ENCODE measurements at places on chromosomes 13 and 19.

DNA sequence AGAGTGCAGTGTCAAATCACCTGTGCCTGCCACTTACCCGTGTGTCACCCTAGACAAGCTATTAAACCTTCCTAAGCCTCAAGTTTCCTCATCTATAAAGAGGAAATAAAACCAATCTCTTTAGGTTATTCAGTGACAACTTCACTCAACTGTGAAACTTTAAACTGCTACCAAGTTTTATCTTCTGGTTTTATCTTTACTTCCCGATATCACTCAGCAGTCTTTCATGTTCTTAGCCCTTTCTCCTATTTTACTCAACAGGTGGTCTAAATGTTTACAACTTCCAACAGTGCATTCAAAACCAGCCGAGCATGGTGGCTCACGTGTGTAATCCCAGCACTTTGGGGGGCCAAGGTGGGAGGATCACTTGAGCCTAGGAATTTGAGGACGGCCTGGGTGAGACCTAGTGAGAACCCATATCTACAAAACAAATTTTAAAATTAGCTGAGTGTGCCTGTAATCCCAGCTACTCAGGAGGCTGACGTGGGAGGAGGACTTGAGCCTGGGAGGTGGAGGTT is 59.6 kb downstream of the GPALPP1 start:
- H3K27ac ChIP-seq: no peak overlapping the region
- no peaks in the 10 kb centered on the region for H3K36me3 ChIP-seq
- H3K4me3 ChIP-seq: no peak overlapping the region
- no peak for DNase-seq
- H3K27me3 ChIP-seq: no peaks in the 10 kb centered on the region

DNA sequence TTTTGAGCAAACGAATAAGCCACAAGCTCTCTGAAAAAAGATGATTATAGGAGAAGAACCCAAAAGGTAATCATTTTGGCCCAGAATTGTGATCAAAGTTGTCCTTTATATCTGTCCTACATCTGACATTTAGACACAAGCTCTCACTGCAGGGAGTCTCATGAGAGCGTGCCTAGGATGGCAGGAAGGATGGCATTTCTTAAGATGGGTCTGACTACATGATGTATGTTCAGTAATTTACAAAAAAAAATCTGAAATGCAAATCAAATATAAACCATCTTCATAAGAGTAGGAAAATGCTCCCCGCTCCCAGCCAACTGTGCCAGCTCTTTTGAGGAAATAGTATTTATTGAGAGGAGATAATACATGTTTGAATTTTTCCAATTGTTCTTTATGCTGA is 81.0 kb upstream of the MBNL2 start:
- H3K4me3 ChIP-seq: no peak overlapping the region
- no peaks in the 10 kb centered on the region for H3K27me3 ChIP-seq
- no peak for DNase-seq
- peaks cover 13% of the 10 kb centered on the region for H3K4me1 ChIP-seq
- H3K27ac ChIP-seq: peak overlapping the region; percentile 79

- H3K27ac ChIP-seq: no peak overlapping the region
- no peaks in the 10 kb centered on the region for H3K36me3 ChIP-seq
- H3K4me3 ChIP-seq: no peak overlapping the region
- no peaks in the 10 kb centered on the region for H3K27me3 ChIP-seq
Observed at GRCh38 chr13:109537584-109537983, 248.8 kb downstream of the IRS2 start.

GRCh38 chr19:38869160-38869835 is 8.8 kb downstream of the RINL start:
- no peak overlapping the region for H3K4me3 ChIP-seq
- H3K36me3 ChIP-seq: no peaks in the 10 kb centered on the region
- no peak overlapping the region for H3K27ac ChIP-seq
- DNase-seq: no peak
- H3K27me3 ChIP-seq: no peaks in the 10 kb centered on the region

DNA sequence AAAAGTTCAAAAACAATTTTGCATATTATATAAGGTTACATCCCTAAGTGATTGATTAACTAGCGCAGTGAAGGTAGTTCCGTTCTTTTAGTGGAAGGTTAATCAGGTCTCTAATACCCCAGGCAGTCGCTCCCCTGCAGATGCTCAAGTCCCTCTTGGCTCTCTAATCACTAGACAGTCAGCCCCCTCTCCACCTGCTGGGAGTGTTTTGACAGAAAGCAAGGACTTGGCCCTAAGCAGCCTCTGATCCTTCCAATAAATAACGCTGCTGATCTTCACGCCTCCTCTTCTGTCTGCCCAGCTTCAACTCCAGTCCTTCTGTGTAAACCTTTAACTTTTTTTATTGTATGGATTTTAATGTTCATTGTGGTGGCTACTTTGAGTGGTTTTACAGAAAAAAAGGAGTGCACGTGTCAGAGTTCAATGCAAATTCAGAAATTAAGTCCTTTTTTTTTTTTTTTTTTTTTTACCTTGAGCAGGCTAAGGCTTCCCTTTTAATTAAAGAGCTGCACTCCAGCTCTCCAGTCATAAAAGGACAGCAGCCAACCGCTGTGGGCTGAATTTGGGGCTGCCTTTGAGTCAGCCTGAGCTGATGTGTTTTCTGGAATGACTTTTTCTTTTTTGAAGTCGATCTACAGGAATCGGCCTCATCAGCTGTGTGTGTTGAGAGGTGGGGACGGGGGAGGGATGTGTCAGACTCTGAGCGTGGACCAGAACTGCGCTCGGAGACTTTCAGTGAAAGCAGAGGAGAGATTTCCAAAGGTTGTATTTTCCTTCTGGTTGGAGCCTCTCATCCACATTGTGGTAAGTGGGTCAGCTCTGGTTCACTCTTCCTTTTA is 33.8 kb upstream of the MYO16 start:
- no peak overlapping the region for H3K27ac ChIP-seq
- H3K36me3 ChIP-seq: no peaks in the 10 kb centered on the region
- H3K4me3 ChIP-seq: no peak overlapping the region
- H3K27me3 ChIP-seq: no peaks in the 10 kb centered on the region
- no peaks in the 10 kb centered on the region for H3K4me1 ChIP-seq

All from trophoblast cell (in vitro differentiated cells and primary cell).